ENCODE measurements at places on chromosomes 5 and 9. TPM values are rescaled to one million over a fixed set of nuclear protein-coding genes. Genes with fewer than 3 reads are reported as not detected.

DNA sequence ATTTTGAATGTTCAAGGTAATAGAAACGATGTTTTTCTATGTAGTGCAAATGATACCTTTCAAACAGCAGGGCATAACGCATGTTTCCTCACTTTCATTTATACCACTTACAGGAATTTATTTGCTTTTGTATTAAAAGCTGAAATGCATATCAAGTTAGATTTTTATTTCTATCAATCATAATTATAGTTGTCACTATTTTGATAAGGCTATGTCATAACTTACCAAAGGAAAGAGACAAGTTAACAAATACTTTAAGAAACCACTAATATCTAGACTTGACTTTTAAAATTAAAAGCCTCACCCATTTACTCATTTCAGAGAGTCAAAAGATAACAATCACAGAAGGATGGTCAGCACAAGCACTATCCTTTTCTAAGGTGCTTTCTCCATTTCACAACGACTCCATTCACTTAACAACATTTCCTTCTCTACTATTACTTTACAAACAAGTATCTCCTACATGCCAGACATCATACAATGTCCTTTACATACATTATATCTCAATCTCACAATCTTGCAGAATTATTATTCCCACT is 12.6 kb downstream of the ERP44 start:
- no peak for DNase-seq

DNA sequence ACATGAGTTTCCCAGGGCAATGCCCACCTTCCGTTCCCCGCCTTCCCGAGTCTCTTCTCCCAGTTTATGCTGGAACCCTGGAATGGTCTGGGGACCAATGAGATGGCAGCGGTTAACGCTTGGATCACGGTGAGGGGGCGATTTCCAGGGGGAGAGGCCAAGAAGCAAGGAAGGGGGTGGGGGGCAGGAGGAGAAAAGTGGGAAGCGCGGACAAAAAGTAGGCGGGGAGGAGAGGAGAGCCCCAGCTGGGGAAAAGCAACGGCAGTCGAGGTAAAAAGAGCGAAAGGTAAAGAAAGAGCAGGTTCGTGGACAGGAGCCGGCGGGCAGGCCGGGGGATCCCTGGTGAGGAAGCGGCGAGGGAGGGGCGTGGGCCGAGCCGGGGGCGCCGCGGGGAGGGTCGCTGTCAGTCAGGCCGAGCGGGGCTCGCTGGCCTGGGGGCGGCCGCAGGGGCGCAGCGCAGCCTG is 508 bp upstream of the SNCAIP start:
- DNase-seq: no peak

GRCh38 chr9:134419684-134420076 is 93.4 kb downstream of the RXRA start:
- no peak for DNase-seq

GRCh38 chr9:82923092-82923911 is 139.6 kb downstream of the RASEF start:
- no peak for DNase-seq

DNA sequence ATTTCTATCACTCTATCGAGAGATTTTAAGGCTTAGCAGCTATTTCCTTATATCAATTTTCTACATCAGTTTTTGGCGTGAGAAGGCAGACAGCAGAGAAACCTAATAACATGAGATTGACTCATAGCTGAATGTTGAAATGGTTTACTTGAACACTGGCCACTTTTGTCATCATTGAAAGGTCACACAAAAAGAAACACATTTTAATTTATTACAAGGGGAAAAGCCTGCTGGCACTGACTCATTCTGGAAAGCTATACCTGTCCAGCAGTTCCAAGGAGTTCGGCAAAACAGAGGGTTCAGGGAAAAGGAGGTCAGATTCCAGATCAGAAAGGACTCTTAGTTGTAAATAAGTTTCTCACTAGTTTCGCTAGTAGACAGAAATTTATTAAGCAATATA is 566.4 kb downstream of the DNAH5 start:
- DNase-seq: no peak

DNA sequence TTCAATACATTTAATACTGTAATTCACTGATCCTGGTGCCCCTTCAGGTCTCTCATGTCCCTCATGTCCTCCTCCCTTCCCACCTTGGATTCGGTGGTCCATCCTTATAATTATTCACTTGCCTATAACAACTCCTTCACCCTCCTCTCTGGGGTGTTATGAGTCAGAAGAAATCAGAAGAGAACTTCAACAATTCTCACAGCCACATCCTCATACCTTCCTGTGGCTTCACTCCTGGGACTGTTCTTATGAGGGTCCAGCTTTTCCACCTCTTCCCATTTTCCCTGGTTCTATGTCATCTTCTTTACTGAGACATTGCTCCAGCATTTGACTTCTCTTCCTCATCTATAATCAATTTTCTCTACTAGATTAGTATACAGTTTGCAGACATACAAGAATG is 406.1 kb downstream of the NR2F1-AS1 start:
- no peak for DNase-seq

GRCh38 chr5:141701360-141702119 is 19.5 kb upstream of the ARAP3 start:
- no peak for DNase-seq

GRCh38 chr9:14349447-14350348 is 35.8 kb upstream of the NFIB start:
- DNase-seq: peak; percentile 4

GRCh38 chr5:174328631-174329299 is 283.3 kb downstream of the NSG2 start:
- no peak for DNase-seq

GRCh38 chr5:10485142-10485795 is 43.6 kb downstream of the ROPN1L start:
- DNase-seq: peak; percentile 14

DNA sequence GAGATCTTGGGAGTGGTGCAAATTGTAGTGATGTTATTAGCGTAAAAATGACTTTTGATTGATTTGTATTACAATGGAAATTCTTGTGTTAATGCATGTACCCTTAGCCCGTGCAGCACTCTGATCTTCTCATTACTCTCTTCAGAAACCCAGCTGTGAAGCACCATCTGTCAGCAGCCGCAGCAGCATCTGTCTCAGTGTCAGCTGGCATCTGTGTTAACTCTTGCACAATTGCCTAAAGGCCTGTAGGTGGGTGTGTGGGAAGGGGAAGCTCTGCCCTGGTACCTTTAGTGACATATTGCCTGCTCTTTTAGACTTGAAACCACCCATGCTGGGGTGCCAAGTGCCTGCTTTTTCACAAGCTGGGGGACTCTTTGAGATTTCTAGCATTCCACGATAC is 101.3 kb downstream of the FBXL7 start:
- no peak for DNase-seq

DNA sequence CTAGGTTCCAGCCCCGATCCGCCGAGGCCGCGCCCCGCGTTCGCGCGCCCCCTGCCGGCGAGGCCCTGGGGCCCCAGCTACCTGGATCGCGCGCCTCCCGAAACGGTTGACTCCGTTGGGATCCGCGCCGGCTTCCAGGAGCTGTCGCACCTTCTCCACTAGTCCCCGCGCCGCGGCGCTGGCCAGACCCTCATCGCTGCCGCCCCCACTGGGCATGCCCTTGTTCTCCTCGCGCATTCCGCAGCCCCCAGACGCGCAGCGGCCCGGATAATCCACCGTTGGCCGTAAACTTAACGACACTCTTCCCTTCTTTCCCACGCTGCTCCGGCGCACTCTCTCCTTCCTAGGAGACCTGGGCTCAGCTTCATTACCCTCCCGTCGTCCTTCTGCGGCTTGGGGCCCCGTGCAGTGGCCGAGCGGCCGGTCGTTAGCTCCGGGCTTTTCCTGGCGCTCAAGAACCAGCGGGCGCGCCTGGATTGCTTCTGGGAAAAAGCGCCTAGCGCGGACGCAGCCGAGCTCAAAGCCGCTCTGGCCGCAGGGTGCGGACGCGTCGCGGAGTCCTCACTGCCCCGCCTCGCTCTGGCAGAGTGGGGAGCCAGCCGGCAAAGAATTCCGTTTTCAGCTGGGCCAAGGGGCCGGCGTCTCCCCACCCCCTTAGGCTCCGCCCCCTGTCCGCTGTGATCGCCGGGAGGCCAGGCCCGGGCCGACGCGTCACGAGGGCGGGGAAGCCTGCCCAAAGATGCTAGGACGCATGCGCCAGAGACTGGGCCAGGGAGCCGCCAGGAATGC is at the start of gene CDKN2B:
Gene CDKN2B, minus strand, starts transcription at position 589 of the 789 bp plus-strand sequence. Its CDS starts 352 bp downstream, at position 237.
- DNase-seq: peak; percentile 83

DNA sequence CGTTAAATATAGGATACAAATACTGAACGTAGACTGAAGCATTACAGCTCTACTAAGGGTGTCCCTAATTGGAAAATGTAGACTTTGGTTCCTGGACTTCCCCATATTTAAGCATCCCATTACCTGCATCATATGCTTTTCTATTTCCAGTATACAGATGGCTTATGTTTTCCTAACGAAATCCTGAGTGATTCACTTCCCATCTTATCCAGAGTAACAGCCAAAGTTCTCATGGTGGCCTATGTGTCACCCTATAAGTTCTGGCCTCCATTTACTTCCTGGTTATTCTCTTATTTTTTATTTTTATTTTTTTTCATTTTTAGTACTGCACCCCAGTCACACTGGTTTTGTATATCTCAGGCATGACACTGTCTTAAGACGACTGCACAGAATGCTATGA is 552.3 kb downstream of the PRDM9 start:
- DNase-seq: no peak

DNA sequence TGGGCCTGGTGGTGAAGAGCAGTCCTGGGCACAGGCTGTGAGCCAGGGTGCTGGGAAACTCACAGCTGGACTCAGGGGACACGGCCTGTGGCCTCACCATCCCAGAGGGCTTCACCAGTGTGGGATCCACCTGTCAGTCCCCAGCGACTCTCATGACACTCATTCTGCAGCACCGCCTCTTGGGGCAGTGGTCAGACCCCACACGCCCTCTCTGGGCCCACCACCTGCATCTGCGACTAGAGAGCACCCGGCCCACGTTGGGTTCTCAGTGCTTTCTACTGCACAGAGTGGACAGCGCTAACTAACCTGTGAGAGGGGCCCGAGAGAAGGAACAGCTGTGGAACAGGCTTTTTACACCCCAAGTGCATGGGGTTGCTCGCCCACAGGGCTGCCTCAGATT is 45.8 kb upstream of the GARNL3 start:
- DNase-seq: no peak

GRCh38 chr5:146910239-146910638 is 31.7 kb upstream of the PPP2R2B start:
- no peak for DNase-seq

DNA sequence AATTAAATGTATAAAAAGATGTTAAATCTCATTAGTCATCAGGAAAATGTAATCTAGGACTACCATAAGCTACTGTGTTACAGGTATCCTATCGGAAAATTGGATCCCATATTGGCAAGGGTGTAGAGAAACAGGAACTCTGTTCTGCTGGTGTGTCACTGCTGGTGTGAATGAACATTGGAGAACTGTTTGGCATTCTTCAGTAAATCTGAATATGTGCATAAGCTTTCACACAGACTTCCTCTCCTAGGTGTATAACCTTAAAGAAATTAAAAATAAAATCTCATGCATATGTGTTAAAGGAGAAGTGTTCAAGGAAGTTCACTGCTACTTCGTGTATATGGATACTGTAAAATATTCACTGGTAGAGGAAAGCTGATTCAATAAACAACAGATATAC is 484.6 kb upstream of the TLE4 start:
- DNase-seq: no peak

GRCh38 chr9:136606687-136607333 is 55.9 kb upstream of the EGFL7 start:
- no peak for DNase-seq

DNA sequence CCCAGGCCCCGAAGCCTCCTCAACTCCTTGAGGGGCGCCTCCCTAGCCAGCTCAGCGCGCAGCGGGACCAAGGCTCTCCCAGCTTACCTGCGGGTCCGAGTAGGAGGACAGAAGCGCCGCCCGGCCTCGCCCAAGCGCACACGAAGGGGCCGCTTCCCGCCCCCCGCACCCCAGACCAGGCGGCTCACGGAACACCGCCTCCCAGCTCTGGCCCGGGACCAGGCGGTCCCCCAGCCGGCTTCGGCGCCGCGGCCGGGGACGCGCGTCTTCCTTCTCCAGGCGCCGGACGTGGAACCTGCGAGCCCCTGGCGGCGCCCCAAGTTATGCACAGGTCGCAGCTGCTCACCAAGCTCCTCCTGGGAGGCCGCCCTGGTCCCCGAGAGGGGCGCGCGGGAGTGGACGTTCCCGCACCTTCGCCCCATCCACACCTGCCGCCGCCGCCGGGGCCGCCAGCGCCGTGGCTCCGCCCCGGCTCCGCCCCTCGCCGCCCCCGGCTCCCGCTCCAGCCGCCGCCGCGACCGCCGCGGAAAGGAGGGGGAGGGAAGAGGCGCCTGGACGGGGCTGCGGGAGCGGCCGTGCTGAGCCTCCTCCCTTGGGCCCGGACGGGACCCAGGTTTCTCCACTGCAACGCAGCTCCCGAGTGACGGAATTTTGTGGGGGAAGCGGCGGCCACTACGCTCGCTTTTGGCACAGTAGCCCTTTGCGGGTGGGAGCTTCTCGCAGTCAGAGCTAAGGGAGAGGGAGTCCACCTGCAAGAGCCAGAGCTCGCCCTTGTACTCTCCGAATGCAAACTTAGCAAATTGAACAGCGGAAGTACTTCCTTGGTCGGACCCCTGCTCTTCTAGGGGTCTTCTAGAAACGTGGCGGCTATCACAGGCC is 77.5 kb upstream of the IFNE start:
- DNase-seq: peak; percentile 43

DNA sequence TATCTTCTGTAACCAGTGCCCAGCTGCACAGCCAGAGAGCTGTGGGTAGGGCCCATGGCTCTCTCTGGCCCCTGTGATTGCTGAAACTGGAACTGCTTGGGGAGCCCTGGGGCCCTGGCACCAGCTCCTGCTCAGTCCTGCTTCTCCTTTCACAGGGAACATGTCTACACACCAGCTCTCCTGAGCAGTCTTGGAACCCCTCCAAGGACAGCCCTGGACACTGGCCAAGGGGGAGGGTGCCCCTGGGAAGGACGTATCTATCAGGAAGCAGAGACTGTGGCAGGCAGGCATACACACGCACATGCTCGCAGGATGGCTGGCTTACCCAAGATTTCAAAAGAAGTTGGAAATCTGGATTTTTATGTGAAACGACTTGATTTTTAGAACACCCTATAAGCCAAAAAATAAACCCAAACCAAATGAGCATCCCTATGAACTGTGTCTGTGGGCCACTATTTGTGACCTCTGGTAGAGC is 8.8 kb upstream of the TRAF1 start:
- no peak for DNase-seq

- no peak for DNase-seq
These were observed 4.9 kb downstream of the SPACA9 start for GRCh38 chr9:132883349-132884294.

DNA sequence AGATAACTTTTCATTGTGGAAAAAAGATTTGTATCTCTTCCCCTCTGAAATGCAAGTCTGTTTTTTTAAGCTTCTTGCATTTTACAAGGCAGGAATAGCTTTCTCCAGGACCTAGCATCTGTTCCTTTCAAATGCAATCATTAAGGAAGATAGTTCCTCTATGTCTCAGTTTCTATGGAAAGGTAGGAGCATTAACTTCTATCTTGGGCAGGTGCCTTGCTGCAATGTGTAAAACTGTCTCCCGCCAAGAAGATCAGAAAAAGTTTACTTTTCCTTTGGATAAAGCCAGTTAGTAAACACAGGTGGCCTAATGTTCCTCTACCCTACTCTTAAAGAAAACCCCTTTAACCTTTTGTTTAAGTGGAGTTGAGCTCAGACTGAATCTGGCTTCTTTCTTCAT is 560.6 kb upstream of the CYLC2 start:
- no peak for DNase-seq

SLC25A2 gene
- 0.29 TPM for polyA plus RNA-seq

OBP2B gene
- not detected for polyA plus RNA-seq

TLX3 gene
- not detected for polyA plus RNA-seq

BASP1 gene
- polyA plus RNA-seq: 53.0 TPM

GMCL2 gene
- not detected for polyA plus RNA-seq

PCDHA12 gene
- not detected for polyA plus RNA-seq

GHR gene
- not detected for polyA plus RNA-seq

PPP3R2 gene
- not detected for polyA plus RNA-seq

FSTL4 gene
- 0.31 TPM for polyA plus RNA-seq

PRLR gene
- not detected for polyA plus RNA-seq

SLCO6A1 gene
- not detected for polyA plus RNA-seq

Data from B cell (primary cell).